Pancreas (tissue), 10 donors: ENCODE measurements at places on chromosomes 11 and 22. TPM values are rescaled to one million over a fixed set of nuclear protein-coding genes. Genes with fewer than 3 reads are reported as not detected.

Gene MS4A2
- total RNA-seq = 0.20 TPM

Gene BDNF
- total RNA-seq = 0.09 TPM

DNA sequence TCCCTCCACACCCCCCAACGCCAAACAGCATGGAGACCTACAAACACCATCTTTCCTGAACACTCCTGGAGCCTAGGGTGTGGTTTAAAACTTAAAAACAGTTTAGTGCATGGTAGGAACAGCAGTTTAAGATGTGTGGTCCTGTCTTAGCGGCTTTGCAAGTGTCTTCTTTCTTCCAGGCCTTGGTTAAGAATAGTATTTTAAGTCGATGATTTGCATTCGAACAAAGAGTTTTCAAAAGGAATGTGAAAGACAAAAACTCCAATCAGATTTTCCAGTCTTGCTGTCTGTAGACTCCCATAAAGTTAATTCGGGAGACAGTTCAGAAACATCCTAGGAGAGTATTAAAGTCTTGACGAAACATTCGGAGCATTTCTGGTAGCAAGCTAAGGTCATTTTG lies 3.7 kb downstream of the FGF4 start:
- DNase-seq = no peak

GRCh38 chr22:17009640-17010291 lies 1.7 kb upstream of the GAB4 start:
- DNase-seq = no peak

DNA sequence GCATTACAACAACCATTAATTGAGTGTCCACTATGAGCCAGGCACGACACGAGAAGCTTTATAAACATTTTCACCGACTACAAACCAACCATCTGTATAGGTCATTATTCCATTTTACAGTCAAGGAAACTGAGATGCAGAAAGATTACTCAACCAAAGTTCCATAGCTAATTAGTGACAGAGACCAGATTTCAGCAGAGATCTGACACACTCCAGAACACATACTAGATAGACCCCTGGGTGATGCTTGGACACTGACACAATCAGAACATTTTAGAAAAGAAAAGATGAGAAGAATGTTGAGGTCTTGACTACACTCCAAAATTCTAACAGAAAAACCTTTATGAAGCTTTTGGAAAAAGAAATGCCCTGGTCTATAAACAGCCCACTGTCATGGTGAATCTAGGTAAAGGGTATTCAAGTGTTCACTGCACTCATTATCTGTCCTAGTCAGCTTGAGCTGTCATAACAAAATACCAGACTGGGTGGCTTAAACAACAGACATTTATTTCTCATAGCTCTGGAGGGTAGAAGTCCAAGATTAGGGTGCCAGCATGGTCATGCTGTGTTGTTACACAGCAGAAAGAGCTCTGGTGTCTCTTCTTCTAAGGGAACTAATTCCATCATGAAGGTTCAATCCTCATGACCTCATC lies 89.0 kb downstream of the RELT start:
- no peak for DNase-seq

Gene RCN1
- 15.0 TPM for total RNA-seq

GRCh38 chr11:71418643-71419042 lies 29.6 kb downstream of the DHCR7 start:
- no peak for DNase-seq

DNA sequence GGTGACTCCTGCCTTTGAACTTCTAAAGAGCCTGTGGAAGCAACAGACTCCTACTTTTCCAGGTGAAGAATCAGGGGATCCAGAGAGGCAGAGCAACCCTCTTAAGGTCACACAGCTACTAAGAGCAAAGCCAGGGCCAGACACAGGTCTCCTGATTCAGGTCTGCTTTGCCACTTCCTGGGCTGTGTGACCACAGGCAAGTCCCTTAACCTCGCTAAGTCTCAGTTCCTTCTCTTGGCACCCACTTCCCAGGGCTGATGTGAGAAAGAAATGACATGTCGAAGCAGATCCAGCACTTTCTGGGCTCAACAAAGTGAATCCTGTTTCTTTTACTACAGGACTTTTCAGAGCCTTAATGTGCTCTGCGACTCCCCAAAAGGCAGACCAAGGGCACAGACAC lies 30.2 kb downstream of the UQCR10 start:
- no peak for DNase-seq

DNA sequence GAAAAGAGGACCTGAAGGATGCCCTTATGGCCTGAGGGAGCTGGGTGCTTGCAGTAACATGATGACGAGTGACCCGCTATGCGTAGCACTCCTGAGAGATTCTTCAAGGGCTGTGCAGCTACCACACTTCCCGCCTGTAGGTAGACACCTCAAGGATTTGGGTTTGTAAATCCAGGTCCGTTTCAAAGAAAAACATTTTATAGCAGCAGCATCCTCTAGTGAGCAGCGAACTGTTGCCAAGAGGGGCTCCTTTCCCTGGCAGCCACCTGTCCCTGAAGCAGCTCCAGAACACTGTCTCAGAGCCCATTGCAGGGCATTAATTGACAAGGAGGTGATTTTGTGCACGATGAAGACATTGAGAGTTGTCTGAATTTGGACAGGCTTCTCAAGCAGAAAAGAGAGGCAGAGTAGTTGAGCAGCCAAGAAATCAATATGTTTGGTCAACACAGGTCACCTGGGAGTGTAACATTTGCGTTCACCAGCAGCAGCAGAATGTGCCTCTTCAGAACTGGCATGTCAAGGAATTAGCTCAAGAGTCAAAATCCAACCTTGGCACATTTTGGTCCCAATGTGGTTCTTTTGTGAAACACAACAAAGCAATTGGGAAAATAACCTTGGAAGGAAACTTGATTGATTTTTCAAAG lies 209.8 kb upstream of the MTNR1B start:
- DNase-seq = peak; percentile 38

GRCh38 chr11:68948935-68949334 lies 31.9 kb downstream of the MRGPRD start:
- DNase-seq = no peak

DNA sequence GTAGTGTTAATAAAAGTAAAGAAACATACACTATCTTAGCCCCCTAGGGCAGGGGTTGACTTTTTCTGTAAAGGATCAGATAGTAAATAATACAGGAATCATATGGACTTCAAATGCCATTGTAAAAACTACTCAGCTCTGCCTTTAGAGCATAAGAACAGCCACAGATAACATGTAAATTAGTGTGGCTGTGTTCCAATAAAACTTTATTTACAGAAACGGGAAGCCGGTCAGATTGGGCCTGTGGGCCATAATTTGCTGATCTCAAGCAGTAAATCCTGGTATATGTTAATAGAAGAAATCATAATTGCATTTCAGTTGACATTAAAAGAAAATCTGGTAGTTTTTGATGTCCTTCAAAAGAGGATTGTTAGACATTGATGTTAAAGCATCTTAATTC lies 76.5 kb downstream of the ZC3H12C start:
- DNase-seq = no peak

Gene APOBEC3A
- 0.24 TPM for total RNA-seq

- no peak for DNase-seq
Observed at GRCh38 chr11:64391839-64392238, 32.9 kb downstream of the RPS6KA4 start.

Gene TPH1
- total RNA-seq = 0.19 TPM

Gene PLCB3
- 13.1 TPM for total RNA-seq

DNA sequence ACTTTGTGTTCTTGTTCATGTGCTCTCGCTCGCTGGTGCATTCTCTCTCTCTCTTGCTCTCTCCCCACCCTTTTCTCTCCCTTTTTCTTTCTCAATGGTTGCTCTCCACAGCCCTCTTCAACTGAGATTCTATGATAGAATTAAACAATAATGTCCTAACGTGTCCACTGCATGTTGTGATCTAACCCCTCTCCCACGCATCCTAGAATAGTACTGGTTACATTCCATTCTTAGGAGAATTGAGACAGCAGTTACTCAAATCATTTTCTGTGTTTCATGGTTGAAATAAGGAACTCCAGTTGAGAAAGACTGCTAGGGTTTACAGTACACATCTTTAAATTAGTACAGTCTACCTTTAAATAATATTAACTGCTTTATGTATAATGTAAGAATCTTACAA lies 318.1 kb upstream of the PITPNB start:
- no peak for DNase-seq

- peak; percentile 48 for DNase-seq
Observed at GRCh38 chr22:45903355-45904135, 73.4 kb downstream of the WNT7B start.

Gene FGF19
- total RNA-seq = 0.06 TPM

- no peak for DNase-seq
Observed at GRCh38 chr11:78319453-78319955, 98.1 kb downstream of the GAB2 start.

Gene OR52I1
- not detected for total RNA-seq

DNA sequence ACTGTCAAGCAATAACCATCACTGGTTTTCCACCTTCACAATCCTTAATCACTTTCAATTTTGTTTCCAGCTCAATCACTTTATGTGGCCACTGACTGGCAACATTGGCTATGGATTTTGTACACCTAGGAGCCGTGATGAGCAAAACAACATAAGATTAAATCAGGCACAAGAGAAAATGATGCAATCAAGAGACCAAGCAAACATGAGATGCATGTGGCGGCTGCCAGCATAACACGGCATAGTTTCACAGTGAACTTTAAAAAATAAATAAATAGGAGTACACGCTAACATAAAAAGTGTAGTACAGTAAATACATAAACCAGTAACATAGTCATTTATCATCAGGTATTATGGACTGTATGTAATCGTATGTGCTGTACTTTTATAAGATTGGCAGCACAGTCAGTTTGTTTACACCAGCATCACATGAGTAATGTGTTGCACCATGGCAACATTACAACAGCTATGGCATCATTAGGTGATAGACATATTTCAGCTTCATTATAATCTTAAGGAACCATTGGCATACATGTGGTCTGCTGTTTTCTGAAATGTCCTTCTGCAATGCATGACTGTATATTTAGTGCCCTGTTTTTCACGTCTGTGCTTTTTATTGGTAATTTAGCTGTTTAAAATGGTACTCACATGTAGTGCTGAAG lies 83.3 kb upstream of the PRDM11 start:
- DNase-seq = no peak

- DNase-seq = no peak
Observed at GRCh38 chr22:33983558-33983957, 63.3 kb upstream of the LARGE1 start.

GRCh38 chr11:109984634-109985289 lies 108.4 kb upstream of the ZC3H12C start:
- no peak for DNase-seq

DNA sequence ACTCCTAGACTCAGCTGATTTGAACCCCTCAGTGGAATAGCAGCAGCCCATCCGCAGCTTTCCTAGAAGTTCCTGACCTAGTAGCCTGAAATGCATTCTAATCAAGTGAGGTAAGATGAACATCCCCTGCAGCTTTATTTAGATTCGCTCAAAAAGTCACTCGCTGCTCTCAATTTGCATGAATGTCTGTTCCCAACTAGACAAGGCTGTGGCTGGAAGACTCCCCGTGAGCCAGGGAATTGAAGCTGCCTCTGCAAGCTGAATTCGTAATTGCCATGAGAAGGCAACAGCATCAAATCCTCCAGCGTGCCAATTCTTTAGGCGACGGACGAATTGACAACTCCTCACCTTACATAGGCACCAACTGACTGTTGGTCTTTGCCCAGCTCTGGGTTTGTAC lies 17.1 kb upstream of the SCN3B start:
- no peak for DNase-seq

- DNase-seq = peak; percentile 16
Observed at GRCh38 chr11:72225411-72225951, 914 bp downstream of the INPPL1 start.
